ENCODE measurements at places on chromosomes 13 and 19. TPM values are rescaled to one million over a fixed set of nuclear protein-coding genes. Genes with fewer than 3 reads are reported as not detected.

FLT3LG gene
- total RNA-seq = 12.5 TPM

SLC44A2 gene
- total RNA-seq = 345 TPM

DCLK1 gene
- total RNA-seq = 8.3 TPM

KISS1R gene
- 0.69 TPM for total RNA-seq

TEKTIP1 gene
- total RNA-seq = 9.2 TPM

UBL5 gene
- 322 TPM for total RNA-seq

CALR3 gene
- total RNA-seq = not detected

RASAL3 gene
- total RNA-seq = 12.1 TPM

RFPL4A gene
- total RNA-seq = 0.41 TPM

NAPSA gene
- 217 TPM for total RNA-seq

BLVRB gene
- 89.9 TPM for total RNA-seq

ADAMTSL5 gene
- total RNA-seq = 4.6 TPM

C1QTNF9 gene
- total RNA-seq = 0.25 TPM

NDUFA11 gene
- 200 TPM for total RNA-seq

Data from kidney (tissue), 22 donors.